Stimulated activated naive CD4-positive, alpha-beta T cell (primary cell): ENCODE measurements at places on chromosomes 1 and 21.

DNA sequence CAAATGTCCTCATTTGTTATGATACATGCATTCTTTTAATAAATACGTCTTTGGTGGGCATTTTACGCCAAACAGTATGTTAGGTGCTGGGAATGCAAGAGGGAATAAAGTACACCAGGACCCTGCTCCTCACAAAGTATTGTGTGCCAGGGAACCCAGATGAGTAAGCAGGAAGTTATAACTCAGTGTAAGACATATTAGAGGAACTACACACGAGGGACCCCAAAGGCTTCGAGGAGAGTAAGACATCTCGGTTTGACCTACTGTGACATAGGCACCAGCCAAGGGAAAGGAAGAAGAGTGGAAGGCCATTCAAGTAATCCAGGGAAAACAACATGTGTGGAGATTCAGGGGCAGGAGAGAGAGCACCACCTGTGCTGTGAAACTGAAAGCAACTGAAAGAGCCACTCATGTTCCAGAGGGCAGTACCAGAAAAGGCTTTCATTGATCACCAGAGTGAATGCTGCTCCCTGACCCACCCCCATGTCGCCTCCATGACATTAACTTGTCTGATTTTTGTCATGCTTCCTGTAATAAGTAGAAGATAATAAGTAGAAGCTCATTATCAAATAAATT, 542.5 kb upstream of the PKN2 start:
- DNase-seq = no peak

DNA sequence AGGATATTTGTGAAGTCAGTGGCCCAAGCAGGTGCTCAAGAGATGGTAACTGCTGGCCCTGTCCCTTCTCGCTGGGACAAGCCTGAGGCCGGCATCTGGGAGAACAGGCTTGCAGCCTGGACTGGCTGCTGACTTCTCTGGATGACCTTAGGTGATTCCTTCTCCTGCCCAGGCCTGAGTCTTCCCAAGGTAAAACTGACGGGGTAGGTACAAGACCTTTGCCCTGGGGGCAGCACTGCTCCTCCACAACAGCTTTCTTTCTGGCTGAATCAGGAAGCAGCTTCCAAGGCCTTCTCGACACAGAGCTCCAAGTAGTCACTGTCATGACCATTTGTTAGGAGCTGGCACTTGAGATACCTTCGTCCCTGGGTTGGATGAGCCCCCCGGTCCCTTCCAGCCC, 59.6 kb downstream of the DMRTB1 start:
- DNase-seq = no peak

DNA sequence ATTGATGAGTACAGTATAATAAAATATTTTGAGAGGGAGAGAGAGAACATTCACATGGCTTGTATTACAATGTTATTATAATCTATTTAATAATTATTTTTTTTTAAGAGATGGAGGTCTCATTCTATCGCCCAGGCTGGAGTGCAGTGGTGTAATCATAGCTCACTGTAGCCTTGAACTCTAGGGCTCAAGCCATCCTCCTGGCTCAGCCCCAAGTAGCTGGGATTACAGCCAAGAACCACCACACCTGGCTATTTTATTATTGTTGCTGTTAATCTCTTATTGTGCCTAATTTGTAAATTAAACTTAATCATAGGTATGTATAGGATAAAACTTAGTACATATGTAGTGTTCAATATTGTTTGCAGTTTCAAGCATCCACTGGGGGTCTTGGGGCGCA, 57.8 kb downstream of the HS2ST1 start:
- DNase-seq = no peak

DNA sequence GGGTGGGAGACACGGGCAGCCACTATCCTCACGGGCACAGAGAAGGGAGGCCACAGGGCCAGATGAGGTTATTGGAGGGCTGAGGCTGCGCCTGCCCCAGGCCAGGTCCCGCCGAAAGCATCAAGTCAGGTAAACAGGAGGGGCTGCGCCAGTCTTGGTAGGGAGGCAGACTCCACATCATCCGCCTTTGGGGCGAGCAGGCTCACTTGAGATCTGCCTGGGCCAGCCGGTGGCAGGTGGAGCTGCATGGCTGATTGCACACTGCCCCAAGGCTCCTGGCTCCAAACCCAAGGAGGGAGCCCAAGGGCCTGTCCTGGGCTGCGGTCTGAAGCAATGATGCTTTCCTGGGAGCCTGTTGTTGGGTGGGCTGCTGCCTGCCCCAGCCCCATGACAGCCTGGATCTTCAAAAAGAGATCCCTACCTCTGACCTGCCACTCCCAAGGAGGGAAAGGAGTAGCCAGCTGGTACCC, 4.6 kb downstream of the SMIM1 start:
- DNase-seq = no peak

GRCh38 chr1:219746141-219746540, 133.2 kb upstream of the ZC3H11B start:
- no peak for DNase-seq

- no peak for DNase-seq
These were observed 64.8 kb upstream of the MRPS6 start for GRCh38 chr21:34008618-34009017.

DNA sequence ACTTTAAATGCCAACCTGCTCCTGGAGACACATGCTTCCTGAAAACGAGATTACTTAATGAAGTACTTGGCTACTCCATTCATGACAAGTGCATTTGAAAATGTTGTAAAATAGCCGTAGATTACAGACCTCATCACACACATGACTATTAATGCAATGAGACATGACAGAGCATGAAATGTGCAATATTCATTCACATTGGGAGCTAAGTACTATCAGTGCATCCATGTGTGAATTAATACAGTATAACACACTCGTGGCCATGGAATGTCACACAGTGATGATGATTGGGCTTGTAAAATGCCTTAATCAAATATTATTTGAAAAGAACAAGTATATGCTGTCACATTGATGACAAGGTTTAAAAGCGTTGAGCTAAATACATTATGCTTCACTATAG, 407.0 kb downstream of the AMY1C start:
- no peak for DNase-seq

DNA sequence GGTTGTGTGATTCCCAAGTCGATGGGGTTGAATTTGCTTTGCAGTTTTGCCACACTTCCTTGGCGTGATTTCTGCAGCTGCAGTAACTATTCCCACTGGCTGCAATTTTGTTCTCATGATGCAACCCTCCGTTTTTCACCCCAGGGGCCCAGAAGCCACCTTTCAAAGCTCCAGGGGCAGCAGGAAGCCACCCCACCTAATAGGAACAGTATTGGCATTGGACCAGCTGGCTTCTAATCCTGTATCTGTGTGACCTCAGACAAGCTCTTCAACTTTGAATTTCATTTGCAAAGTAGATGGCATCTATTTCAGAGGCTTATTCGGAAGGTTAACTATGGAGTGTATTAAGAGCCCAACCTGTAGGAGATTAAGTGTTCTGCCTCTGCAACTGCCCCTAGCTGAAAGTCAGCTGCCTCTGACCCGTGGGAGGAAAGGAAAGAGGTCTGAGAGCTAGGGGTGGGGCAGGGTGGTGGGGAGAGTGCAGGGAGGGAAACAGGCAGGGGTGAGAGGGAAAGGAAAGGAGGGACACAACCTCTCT, 12.6 kb downstream of the C1orf115 start:
- DNase-seq = no peak

DNA sequence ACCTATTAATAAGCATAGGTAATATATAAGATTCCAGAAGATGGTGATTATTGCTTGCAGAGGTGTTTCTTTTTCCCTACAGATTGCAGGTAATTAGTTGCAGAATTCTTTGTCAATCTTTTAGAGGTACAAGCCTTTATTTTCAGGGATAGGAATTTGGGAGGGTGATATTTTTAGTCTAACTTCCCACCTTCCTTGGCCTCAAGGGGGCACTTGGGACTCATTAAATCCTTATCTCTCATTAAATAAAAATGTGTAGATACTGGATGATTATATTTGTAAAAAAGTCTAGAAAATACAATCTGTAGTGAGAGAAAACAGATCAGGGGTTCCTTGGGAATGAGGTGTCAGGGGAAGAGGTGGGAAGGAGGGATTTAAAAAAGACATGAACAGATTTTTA, 179.2 kb downstream of the PATJ start:
- no peak for DNase-seq

DNA sequence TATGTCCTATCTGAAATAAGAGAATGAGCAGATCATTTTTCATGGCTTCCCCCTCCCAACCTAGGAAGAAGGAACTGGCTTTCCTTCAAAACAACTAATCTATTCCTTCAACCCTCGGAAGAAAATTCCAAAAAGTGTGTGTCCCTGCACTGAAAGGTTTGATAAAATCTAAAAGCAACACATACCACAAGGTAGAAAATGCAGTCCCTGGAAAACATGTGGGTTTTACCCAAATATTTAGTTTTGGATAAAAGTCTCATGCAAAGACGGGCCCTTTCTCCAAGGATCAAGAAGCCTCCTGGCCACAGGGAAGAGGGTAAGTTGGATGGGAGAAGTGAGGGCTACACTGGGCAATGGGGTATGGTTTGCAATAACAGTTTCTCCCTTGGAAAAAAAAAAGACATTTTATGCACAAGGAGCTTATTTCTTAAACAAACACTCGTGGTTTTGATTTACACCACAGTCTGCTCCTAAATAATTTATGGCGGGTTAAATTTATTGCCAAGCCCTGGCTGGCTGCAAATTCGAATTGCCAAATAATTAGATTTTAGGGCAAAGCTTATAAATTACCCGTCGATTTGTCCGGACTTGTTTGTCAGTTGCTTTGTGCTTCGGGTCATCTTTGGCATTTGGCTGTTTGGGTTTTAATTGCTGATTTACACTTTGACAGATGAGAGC, 28.9 kb downstream of the ERI3 start:
- DNase-seq = no peak

- peak; percentile 33 for DNase-seq
These were observed at the start of gene RGS1 for GRCh38 chr1:192575499-192576189. RGS1 (plus strand) TSS chr1:192575773; CDS start chr1:192575793, 20 bp downstream.

DNA sequence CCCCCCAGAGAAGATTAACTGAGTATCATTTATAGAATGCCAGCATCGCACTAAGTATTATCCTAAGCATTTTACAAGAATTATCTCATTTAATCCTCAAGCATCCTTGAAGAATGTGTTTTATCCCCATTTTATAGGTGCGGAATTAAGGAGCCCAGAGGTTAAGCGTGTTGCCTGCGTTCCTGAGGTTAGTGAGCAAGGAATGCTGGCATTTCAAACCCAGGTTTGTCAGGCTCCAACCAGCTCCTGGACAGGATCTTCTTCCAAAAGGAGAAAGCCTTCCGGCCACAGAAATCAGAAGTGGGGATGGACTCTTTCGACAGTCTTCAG, 82.3 kb downstream of the SSBP3 start:
- no peak for DNase-seq

- DNase-seq = no peak
These were observed 9.8 kb upstream of the F5 start for GRCh38 chr1:169595764-169596711.

GRCh38 chr1:86155807-86156565, 586 bp downstream of the COL24A1 start:
- DNase-seq = no peak

DNA sequence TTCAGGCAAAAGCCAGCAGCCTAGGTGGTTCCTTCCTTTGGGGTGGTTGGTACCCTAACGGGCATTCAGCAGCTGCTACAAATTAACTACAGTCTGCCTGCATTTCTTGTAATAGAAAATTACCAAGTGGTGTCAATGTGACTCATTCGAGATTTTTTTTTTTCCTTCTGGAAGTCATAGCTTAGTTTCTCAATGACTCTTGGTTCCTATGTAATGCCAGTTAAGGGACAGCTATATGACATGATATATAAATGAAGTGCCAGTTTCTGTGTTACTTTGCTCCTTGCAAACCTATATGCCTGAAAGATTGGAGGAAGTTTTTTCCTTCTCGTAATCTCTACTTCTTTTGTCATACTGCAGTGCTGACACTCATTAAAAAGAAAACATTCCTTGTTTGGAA, 2.6 kb downstream of the MGST3 start:
- DNase-seq = no peak
